ENCODE measurements at places on chromosomes 7 and 10.

DNA sequence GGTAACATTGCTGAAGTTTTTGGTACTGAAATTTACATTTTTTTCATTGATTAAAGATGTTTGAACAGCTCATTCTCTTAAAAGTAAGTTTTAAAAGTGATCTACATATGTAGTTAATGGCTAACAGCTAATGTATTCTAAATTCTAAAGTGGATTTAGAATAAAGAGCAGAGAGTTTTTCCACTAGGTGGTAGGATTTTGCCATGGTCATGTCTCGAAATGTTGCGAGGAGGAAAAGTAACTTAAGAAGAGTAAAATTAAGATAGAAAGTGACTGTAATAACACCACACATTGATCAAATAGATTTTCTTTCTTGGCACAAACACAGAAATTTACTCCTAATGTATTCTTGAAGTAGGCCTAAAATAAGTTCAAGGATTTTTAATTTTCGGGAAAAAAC, 19.8 kb downstream of the LSMEM1 start:
- DNase-seq, result peak; percentile 18

- DNase-seq, result no peak
These were observed 56.1 kb downstream of the SP8 start for GRCh38 chr7:20730611-20731010.

GRCh38 chr7:69430384-69431021, 167.8 kb upstream of the AUTS2 start:
- DNase-seq, result peak; percentile 53

DNA sequence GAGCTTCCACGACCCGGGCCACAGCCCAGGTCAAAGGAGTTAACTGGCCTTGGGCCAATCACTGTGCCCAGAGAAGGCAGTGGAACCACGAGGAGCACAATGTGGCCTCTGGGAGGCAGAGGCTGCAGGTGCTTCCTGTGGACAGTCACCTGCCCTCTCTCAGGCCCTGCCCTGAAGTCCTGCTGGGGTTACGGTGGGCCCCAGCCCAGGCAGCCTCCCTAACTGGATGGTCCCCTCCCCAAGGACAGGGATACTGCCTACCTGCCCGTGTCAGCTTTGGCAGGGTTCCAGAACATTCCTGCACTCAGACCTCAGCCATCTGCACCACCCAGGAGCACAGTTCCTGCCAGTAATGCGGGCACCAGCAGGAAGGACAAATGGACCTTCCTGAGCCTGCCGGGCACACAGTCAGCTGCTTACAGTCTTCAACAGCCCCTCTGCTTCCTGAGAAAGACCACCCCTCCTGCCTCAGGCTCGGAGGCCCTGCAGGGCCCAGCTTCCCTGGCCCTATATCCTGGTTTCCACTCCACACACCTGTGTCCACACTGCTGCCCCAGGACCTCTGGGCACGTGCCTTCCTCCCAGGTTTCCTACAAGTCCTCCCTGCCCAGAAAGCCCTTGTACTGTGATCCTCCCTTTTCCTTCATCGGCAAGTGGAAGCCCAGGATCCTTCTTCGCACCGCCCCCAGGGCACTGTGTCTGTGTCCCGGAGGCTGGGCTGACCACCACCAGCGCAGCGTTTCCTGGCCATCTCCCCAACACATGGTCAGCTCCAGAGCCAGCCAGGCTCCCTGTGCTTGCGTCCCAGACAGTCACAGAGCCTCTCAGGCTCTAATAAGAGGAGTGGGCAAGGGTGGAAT, 23.3 kb downstream of the WDR86 start:
- no peak for DNase-seq

GRCh38 chr7:98826811-98827231, 43.0 kb downstream of the TMEM130 start:
- no peak for DNase-seq

GRCh38 chr10:488081-488932, 201.2 kb downstream of the DIP2C start:
- no peak for DNase-seq

- peak; percentile 80 for DNase-seq
These were observed 514.4 kb downstream of the INHBA start for GRCh38 chr7:41188163-41189130.

GRCh38 chr10:71770255-71770654, 3.1 kb downstream of the VSIR start:
- DNase-seq, result peak; percentile 25

GRCh38 chr7:33873518-33873917, 31.8 kb upstream of the BMPER start:
- peak; percentile 60 for DNase-seq

DNA sequence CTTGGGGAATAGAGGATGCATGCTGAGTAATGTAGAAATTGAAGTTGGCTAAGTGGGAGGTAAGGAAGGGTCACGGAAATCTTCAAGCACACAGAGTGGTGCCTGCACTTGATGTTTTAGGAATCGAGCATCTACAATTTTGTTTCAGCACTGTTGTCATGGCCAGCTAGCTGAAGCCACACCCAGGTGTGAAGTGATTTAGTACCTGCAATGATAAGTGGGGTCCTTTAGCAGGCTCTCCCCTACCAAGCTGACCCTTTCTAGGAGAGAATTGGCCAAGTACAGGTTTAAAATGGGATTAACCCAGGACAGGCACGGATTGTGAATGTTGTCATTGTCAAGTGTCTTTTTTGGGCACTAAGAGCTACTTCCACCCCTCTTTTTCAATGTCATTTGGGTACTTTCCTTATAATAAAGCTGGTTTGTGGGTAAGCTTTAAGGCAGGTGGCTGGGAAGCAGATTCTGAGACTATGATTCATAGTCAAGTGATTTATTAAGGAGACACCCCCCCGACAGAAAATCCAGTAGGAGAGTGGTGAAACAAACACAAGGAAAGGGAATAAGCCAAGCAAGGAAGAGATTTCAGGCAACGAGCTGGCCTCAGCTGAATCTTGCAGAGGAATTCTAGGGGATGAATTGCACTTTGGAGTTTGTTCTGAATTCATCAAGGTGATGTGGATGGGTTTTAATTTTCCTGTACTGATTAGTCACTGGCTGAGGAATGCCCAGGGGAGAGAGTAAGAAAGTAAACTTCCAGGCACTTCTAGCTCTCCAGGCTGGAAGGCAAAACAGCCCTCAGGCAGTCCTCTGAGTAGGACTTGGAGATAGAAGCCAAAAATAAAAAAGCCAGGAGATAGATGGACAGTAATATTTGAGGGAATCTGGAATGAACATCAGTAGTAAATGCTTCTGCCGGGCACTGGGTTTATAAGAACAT, 1128.4 kb downstream of the SORCS3 start:
- DNase-seq, result peak; percentile 18

- peak; percentile 50 for DNase-seq
These were observed at the start of gene LANCL2 for GRCh38 chr7:55365205-55365674. Gene LANCL2, plus strand, starts transcription at chr7:55365337. Its CDS starts 689 bp downstream, at chr7:55366026.

DNA sequence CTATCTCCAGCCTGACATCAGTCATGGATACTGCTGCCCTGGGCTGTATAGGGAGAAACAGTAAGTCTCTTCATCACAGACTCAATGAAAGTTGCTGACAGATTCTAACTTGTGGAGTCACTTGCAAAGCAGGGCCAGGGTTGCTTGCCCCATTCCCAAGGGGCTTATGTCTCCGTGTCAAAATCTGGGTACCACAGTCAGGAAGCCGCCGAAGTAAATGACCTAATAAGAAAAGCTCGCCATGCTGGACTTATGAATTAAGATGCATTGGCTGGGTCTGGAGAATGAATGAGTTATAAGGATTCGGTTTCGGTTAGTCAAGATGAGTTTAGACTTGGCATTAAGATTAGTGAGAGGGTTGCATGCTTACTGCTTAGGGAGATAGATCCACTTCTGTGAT, 10.8 kb upstream of the OR6V1 start:
- no peak for DNase-seq

All from fibroblast of upper back skin (primary cell).